Stimulated activated naive B cell treated with anti-CD40 and anti-IgM and Interleukin-4, amounts not matched to agents 10 μg/mL and 1 μg/mL and 100 μg/mL, for 72 hours (primary cell): ENCODE measurements at places on chromosomes 5 and 9.

- DNase-seq, result no peak
Observed at GRCh38 chr5:10151656-10152055, 98.0 kb downstream of the ATPSCKMT start.

DNA sequence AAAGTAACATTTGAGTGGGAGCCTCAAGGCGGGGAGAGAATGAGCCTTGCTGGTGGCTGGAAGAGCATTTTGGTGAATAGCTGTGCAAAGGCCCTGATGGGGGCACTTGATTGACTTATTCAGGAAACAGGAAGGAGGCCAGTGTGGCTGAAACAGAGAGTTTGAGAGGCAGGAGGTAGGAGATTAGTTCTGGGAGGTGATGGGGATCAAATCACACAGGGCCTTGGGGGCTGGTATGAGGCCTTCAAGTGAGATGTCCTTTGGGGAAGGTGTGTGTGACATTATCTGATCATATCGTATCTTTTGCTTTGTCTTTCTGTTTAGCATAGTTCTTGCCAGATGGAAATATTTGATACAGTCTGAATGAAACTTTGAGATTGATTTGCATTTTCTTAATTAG is 172.3 kb downstream of the TENT4A start:
- no peak for DNase-seq

- DNase-seq, result no peak
Observed at GRCh38 chr9:135330307-135330631, 149.3 kb upstream of the PPP1R26 start.

- DNase-seq, result no peak
Observed at GRCh38 chr5:116492016-116492623, 82.5 kb downstream of the SEMA6A start.

- no peak for DNase-seq
Observed at GRCh38 chr9:71886015-71886414, 25.0 kb downstream of the ABHD17B start.
